ENCODE measurements at places on chromosomes 6 and 20. TPM values are rescaled to one million over a fixed set of nuclear protein-coding genes. Genes with fewer than 3 reads are reported as not detected.

STX16 gene
- 48.5 TPM for polyA plus RNA-seq

FAM83C gene
- polyA plus RNA-seq = 0.02 TPM

GGTLC1 gene
- not detected for polyA plus RNA-seq

SLC13A3 gene
- 3.9 TPM for polyA plus RNA-seq

MEP1A gene
- polyA plus RNA-seq = not detected

ELOVL2 gene
- 6.3 TPM for polyA plus RNA-seq
